ENCODE measurements at places on chromosomes 5 and 9.
A peak's percentile ranks its signal among the peaks of the same experiment; 100 is the strongest.

DNA sequence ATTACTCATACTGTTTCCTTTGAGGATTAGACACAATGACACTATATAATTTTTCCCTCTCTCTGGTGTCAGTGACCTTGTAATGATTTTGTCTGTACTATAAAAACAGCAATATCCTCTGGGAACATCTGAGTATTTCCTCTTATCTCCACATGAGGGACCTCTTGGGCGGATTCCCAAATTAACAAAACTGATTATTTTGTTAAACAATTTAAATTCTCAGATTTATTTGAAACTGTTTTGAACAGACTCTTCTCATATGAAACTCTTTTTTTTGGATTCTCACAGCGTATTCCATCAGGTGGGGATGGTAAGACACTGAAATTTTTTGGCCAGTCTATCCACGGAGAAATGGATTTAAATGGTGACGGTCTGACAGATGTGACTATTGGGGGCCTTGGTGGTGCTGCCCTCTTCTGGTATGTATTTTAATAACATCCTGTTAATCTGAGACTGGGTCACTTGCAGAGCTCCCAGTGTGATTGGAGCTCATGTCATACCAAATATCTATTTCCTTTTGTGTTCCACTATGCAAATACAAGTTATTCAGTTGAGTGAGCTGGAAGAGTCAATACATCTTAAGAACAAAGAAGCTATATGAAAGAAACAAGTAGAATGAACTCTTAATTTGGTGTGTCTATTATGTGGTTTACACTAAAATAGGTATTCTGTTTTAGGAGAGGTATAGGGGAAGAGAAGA, 73.8 kb upstream of the ITGA2 start:
- H3K4me3 ChIP-seq, result peak overlapping the region; percentile 37
- no peaks in the 10 kb centered on the region for H3K27me3 ChIP-seq
- H3K27ac ChIP-seq, result no peak overlapping the region
- no peaks in the 10 kb centered on the region for H3K36me3 ChIP-seq

- H3K4me3 ChIP-seq, result no peak overlapping the region
- no peak for DNase-seq
- H3K4me1 ChIP-seq, result no peaks in the 10 kb centered on the region
- no peaks in the 10 kb centered on the region for H3K27me3 ChIP-seq
- peaks cover 80% of the 10 kb centered on the region for H3K36me3 ChIP-seq
- peak overlapping the region; percentile 29 for H3K27ac ChIP-seq
These were observed 18.4 kb downstream of the RUFY1 start for GRCh38 chr5:179568721-179569120.

DNA sequence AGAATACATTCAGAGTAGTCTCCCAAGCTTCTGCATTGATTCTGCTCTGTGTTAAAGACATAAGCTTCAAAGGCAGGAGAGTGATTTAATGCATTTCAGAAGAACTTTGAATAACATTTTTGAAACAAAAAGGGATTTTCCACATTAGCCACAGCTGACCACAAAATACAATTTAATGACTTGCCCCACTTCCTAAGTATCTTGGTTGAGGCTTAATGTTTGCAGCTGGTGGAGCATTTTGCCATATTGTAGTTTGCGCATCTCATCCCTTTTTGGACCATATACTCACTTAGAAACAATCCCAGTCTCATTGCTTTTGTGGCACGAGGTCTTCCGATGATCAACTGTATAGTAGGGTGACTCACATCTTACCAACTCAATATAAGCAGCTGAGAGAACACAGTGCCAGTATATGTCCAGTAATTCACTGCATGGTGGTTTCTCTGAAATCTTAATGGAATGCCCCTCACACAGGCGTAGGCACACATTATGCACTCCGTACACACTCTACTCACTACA, 455.8 kb upstream of the PTGER4 start:
- no peak for DNase-seq
- H3K27ac ChIP-seq, result no peak overlapping the region
- H3K4me3 ChIP-seq, result peak overlapping the region; percentile 17
- H3K36me3 ChIP-seq, result no peaks in the 10 kb centered on the region

- H3K36me3 ChIP-seq, result no peaks in the 10 kb centered on the region
- H3K4me3 ChIP-seq, result no peak overlapping the region
- DNase-seq, result no peak
These were observed 2.4 kb downstream of the PRRX2 start for GRCh38 chr9:129667850-129668249.

GRCh38 chr9:81690251-81690851, 1.0 kb upstream of the TLE1 start:
- DNase-seq, result no peak
- H3K27ac ChIP-seq, result no peak overlapping the region
- H3K4me1 ChIP-seq, result peaks cover 6% of the 10 kb centered on the region
- peaks cover 11% of the 10 kb centered on the region for H3K36me3 ChIP-seq
- peak overlapping the region; percentile 86 for H3K4me3 ChIP-seq
- H3K27me3 ChIP-seq, result no peaks in the 10 kb centered on the region

DNA sequence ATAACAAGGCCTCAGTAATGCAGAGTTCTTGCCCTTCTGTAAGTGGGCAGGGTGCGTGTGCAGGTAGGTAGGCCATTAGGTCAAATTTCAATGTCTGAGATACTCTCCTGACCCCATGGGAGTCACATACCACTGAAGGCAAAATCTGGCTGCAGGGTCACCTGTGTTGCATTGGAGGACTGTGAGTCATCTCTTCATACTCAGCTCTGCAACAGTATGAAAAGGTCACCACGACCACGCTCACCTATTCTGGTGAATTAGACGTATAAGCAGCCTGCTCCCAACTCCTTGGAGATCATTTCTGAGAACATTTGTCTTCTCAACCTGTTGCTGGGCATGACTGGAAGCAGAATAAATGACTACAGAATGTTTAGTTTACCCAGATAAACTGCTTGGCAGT, 599.8 kb downstream of the PDE4D start:
- H3K27me3 ChIP-seq, result peaks cover 5% of the 10 kb centered on the region
- H3K27ac ChIP-seq, result no peak overlapping the region
- H3K4me3 ChIP-seq, result no peak overlapping the region
- H3K36me3 ChIP-seq, result no peaks in the 10 kb centered on the region
- H3K4me1 ChIP-seq, result peaks cover 16% of the 10 kb centered on the region

- H3K27me3 ChIP-seq, result no peaks in the 10 kb centered on the region
- no peaks in the 10 kb centered on the region for H3K4me1 ChIP-seq
- no peak for DNase-seq
- H3K36me3 ChIP-seq, result no peaks in the 10 kb centered on the region
- H3K27ac ChIP-seq, result no peak overlapping the region
These were observed 186.7 kb downstream of the MARCHF11 start for GRCh38 chr5:15992918-15993317.

DNA sequence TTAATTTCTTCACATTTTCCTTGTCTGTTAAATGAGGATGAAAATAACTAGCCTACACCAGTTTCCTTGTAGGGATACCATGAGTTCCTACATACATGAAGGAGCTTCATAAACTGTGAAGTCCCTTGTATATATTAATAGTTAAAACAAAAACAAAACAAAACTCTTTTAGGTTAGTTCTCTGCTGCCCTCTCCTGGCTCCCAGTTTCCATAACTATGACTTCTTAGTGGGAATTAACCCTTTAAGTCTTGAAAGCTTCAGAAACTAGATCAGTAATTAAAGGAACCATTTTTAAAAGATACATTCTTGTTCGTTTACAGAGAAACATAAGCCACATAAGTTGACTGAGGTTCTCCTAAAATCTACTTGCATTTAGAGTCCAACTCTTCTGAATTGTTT, 500.0 kb upstream of the C9orf72 start:
- no peak overlapping the region for H3K4me3 ChIP-seq
- no peaks in the 10 kb centered on the region for H3K36me3 ChIP-seq
- DNase-seq, result no peak
- H3K27me3 ChIP-seq, result no peaks in the 10 kb centered on the region
- H3K4me1 ChIP-seq, result no peaks in the 10 kb centered on the region
